Activated CD4-positive, alpha-beta T cell treated with anti-CD3 and anti-CD28 coated beads, Interleukin-2, amount 10 ng/mL, durations not matched to agents 7 days and 5 days (primary cell): ENCODE measurements at places on chromosomes 1 and 21. TPM values are rescaled to one million over a fixed set of nuclear protein-coding genes. Genes with fewer than 3 reads are reported as not detected.

The BARHL2 gene
- not detected for total RNA-seq

The FOXE3 gene
- total RNA-seq, result not detected

GRCh38 chr21:38787461-38788274 lies 18.1 kb upstream of the ETS2 start:
- DNase-seq, result no peak

GRCh38 chr1:201119206-201120197 lies 7.3 kb upstream of the CACNA1S start:
- peak; percentile 53 for DNase-seq

GRCh38 chr1:171075041-171075440 lies 15.7 kb upstream of the FMO3 start:
- DNase-seq, result no peak

GRCh38 chr1:116169898-116170297 lies 58.7 kb downstream of the MAB21L3 start:
- no peak for DNase-seq

The KCNH1 gene
- total RNA-seq, result not detected

The ARMH1 gene
- total RNA-seq, result 50.7 TPM

DNA sequence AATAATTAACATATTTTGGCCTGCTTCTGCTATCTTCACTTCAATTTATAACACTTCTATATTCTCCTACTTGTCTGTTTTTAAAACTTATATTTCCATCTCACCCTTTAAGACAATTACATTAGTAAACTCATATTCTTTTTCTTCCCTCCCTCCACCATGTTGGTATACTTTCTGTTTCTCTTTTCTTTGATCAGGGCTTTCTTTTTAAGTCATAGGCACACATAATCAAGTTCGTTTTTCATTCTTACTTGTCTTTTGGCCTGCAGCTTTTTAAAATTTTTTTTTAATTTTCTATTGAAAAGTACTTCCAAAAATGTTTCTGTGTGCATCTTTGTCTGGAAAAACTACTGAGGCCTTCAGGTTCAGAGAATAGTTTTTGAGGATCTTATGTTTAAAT lies 2.3 kb downstream of the PYHIN1 start:
- DNase-seq, result no peak

The GJA5 gene
- total RNA-seq, result not detected

The LRRC71 gene
- not detected for total RNA-seq

DNA sequence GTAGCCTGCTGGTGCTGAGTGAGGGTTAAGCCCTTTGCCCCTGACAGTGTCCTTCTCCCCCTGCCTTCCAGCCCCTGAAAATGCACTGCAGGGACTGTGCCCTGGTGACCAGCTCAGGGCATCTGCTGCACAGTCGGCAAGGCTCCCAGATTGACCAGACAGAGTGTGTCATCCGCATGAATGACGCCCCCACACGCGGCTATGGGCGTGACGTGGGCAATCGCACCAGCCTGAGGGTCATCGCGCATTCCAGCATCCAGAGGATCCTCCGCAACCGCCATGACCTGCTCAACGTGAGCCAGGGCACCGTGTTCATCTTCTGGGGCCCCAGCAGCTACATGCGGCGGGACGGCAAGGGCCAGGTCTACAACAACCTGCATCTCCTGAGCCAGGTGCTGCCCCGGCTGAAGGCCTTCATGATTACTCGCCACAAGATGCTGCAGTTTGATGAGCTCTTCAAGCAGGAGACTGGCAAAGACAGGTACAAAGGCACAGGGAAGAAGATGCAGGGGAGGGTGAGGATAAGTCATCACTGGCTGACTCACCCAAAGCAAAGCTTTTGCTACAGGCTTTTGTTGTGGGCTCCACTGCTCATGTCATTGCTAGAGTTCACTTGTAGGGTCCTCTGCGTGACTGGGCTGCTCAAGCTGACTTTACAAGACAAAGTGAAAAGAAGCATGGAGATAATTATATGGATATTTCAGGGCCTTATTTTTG lies 174.9 kb downstream of the PIGK start:
- no peak for DNase-seq

The SLC6A9 gene
- total RNA-seq, result 4.8 TPM

DNA sequence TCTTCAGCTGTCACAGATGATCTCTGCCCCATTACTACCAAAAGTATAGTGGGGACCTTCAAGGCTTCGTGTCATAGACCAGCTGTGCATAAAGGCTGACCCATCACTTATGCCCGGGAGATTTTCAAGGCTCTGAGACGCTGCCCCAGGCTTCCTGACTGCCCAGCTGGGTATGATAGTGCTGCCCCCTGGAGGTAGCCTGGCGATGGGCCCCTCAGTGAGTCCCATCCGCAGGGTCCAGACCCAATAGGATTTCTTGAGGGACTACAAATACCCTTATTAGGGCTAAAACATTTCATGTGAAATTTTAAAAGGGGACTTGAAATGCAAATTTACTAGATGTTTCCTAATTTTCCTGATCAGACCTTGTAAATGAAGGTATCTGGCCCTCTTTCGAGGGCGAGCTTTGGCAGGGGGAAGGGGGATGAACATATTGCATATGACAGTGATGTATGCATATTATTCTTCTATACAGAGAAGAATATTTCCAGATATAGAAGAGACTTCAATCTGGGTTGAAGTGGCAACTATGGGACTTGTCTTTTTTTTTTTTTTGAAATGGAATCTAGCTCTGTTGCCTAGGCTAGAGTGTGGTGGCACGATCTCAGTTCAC lies 11.7 kb upstream of the FCMR start:
- DNase-seq, result peak; percentile 70

DNA sequence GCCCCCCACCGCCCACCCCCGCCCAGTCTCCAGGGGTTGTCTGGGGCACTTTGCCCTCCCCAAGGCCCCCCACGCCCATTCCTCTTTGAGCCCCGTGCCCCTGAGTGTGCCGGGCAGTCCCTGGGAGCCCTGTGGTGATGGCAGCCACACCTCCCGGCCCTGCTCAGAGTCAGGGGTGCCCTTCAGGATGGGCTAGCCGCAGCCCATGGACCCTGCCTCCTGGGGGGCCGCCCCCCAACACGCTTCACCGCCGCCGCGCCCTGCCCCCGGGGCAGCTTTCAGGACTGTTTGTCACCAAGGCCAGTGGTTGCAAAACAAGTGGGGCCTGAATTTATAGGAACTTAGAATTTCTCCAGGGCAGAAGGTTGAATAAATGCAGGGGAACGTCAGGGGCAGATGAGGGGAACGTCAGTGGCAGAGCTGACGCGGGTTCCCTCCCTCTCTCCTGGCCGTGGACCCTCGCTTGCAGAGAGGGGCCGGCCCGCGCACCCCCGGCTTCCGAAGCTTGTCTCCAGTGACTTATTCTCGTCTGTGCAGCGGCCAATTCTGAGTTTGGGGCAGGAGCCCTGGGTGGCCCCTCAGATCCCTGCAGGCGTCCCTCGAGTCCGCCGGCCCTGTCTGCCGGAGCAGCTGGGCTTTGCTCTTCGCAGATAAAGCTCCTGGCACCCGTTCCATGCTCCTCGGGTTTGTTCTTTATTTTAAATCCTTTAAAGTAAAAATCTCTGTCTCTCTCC lies 41.2 kb upstream of the ADARB1 start:
- no peak for DNase-seq

GRCh38 chr21:46191257-46191685 lies 7.0 kb upstream of the SPATC1L start:
- DNase-seq, result no peak

- DNase-seq, result no peak
Observed at GRCh38 chr21:41059871-41060270, 108.1 kb upstream of the BACE2 start.

The SPATA46 gene
- not detected for total RNA-seq

GRCh38 chr1:150619576-150620509 lies 9.6 kb downstream of the ENSA start:
- no peak for DNase-seq

- DNase-seq, result no peak
Observed at GRCh38 chr1:197904126-197904787, 1.8 kb downstream of the C1orf53 start.

- DNase-seq, result no peak
Observed at GRCh38 chr1:8562222-8562621, 244.3 kb downstream of the SLC45A1 start.

- DNase-seq, result peak; percentile 69
Observed at GRCh38 chr1:202009326-202010179, 834 bp upstream of the ELF3 start.

GRCh38 chr1:240424740-240425464 lies 187.1 kb downstream of the GREM2 start:
- no peak for DNase-seq

The MAB21L3 gene
- not detected for total RNA-seq

The VHLL gene
- total RNA-seq, result not detected

DNA sequence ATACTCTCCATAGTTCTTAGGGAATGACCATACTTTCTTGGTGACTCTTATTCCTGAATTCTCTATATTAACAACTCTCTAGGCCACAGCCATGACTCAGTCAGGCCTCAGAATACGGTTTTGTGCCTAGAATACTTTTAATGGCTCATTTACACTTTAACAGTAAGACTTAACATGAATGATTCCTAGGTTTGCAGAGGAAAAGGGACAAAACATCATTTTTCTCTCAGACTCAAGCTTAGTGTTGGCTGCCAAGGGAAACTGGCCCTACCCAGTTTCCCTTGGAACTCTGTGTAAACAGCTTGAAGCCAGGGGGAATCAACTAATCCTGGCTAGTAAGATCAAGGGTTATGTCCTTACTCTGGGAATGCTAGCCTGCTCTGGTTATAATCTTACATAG lies 164.9 kb upstream of the PKN2 start:
- no peak for DNase-seq

The LCE3D gene
- not detected for total RNA-seq

DNA sequence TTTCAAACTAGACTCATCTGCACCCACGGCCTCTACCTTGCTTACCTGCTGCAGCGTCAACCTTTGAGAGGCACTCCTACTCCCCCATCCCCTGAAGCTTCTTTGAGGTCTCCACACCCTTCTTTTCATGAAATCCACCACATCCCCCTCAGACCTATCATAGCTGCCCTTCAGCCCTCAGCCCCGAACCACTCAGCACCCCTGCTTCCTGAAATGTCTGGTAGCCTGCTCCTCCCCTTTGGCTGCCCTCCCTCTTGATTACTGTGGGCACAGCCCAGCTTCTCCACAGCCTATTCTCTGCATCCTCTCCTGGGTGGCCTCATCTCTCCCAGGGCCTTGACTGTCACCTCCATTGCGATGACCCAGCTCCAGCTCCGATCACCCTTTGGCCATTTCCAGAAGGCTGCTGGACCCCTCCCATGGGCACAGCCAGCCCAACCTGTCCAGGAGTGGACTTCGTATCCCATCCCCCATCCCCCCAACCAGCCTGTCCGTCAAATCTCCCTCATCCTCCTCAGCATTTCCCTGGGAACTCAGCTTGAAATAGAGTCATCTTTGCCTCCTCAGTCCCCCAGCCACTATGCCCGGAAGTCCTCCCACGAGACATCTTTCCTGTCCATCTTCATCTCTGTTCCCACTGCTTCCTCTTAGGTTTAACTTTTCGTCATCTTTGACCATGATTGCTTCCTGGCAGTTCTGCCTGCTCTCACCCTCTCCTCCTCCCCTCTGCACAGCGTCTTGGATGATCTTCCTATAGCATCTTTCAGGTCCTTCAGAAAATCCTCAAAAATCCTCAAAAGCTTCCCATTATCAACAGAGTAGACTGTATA lies 6.1 kb upstream of the ADORA1 start:
- DNase-seq, result peak; percentile 4

- DNase-seq, result peak; percentile 18
Observed at GRCh38 chr1:186985889-186986491, 157.2 kb downstream of the PLA2G4A start.

DNA sequence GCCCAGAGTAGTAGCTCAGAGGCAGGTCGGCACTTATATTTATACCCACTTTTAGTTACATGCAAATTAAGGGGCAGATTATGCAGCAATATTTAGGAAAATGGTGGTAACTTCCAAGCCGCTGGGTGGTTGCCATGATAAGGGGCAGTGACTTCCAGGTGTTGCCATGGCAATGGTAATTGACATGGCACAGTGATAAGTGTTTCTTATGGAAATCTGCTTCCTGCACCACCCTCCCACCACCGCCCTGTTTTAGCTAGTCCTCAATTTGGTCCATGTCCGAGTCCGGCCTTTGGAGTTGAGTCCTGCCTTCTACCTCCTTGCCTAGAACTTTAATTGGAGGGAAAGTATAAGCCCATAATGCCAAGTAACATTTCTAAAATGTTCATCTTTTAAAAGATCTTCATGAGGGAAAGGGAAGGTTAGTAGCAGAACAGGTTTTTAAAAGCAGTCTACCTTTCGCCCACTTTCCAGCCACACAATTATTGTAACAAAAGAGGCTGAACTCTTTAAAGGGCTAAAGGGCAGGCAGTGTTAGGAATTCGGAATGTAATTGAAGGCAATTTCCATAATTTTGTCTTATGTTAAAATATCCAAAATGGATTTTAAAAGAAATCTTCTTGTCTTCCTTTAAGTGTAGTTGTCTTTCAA lies 21.7 kb downstream of the ZBTB8B start:
- DNase-seq, result no peak

GRCh38 chr1:23092447-23092846 lies 73.2 kb downstream of the KDM1A start:
- DNase-seq, result no peak

GRCh38 chr1:51410568-51411460 lies 80.5 kb upstream of the TTC39A start:
- DNase-seq, result no peak

The PDPN gene
- total RNA-seq, result not detected

DNA sequence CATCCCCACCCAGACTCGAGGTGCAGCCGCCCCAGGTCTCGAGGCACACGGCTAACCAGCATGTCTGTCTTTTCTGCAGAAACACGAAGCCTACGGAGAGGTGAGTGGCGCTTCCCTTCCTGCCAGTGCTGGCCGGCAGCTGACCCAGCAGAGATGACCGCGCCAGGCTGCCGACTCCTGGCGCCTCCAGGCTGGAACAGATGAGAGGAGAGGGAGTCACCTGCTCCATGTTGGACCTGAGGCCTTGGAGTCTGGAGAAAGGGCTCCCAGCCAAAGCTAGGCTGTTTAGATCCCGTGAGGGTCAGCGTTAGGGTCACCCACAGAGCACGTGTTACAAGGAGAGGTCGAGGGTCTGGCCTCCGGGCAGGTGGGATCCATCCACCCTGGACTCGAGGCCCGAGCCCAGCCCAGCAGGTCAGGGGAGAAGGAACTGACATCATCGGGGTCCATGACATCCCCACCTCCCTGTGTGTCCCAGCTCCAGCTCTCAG lies 14.9 kb downstream of the COL6A2 start:
- DNase-seq, result no peak

- no peak for DNase-seq
Observed at GRCh38 chr1:165624441-165624840, 6.6 kb upstream of the MGST3 start.
